ENCODE measurements at places on chromosomes 6 and 20. TPM values are rescaled to one million over a fixed set of nuclear protein-coding genes. Genes with fewer than 3 reads are reported as not detected.

Gene RPRD1B
- total RNA-seq: 34.9 TPM

Gene ROS1
- 2.6 TPM for total RNA-seq

Gene SOBP
- total RNA-seq: 4.6 TPM

Gene TRIM31
- total RNA-seq: 80.0 TPM

Gene LINC00237
- total RNA-seq: not detected

Gene NRM
- total RNA-seq: 5.4 TPM

Gene ANKEF1
- total RNA-seq: 6.3 TPM

Gene TRAPPC3L
- not detected for total RNA-seq

Gene POU3F2
- not detected for total RNA-seq

Gene CCDC170
- total RNA-seq: 1.7 TPM

Gene CST4
- not detected for total RNA-seq

Gene LSM14B
- 33.0 TPM for total RNA-seq

DNA sequence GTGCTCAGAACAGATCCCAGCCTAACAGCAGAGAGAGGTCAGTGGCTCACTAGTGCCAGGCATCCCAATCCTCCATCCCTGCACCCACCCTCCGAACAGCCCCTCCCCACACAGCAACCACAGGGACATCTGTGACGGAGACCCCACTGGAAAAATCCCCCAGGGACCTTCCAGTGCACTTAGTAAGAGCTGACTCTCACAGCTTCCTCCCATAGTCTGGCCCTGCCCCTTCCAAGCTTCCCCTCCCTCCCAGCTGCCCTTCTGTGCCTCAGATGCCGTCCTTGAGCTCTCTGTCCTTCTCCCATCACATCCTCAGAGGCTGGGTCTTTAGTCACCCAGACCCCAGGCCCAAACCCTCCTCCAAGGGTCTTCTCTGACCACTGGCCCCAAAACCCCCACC, 9.7 kb upstream of the THBS2 start:
- no peak for DNase-seq

- no peak for DNase-seq
Measured at GRCh38 chr6:15352220-15352619, 106.4 kb downstream of the JARID2 start.

DNA sequence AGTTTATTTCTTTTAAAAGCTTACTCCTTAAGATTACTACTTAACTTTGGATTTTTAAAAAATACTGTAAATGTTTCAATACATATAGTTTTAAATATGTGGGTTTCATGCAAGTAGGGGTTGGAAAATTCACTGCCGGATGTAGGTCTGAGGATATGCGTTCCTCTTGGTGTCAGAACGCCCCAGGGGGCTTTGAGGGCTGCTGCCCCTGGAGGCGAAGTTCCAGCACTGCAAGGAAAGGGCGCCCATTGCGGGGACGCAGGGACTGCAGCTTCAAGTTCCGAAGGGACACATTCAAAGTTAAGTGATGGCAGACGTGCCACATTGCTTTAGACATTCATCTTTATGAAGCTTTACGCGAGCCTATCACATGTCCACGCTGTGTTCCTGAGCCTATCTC, 152.9 kb downstream of the SOD2 start:
- DNase-seq: no peak

DNA sequence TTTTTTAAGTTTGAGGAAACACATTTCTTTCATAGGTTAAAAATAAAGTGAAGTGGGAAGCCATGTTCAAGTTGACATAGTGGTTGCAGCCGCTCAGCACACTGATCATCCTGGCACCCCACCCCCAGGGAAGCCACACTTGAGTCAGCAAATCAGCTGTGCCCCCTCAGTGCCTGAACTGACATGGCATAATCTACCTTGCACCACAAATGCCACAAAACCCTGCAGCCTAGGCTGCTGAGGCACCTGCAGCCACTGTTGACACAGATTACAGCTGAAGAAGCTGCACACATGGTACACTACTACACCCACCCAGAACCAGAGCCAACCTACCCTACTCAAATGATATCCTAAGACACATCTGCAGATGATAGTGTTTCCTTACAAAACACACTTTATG, 77.5 kb upstream of the RIMS1 start:
- no peak for DNase-seq

GRCh38 chr6:53986165-53986720, 125.0 kb upstream of the MLIP start:
- DNase-seq: peak; percentile 63

- DNase-seq: no peak
Measured at GRCh38 chr6:34813028-34813713, 21.3 kb downstream of the BLTP3A start.

DNA sequence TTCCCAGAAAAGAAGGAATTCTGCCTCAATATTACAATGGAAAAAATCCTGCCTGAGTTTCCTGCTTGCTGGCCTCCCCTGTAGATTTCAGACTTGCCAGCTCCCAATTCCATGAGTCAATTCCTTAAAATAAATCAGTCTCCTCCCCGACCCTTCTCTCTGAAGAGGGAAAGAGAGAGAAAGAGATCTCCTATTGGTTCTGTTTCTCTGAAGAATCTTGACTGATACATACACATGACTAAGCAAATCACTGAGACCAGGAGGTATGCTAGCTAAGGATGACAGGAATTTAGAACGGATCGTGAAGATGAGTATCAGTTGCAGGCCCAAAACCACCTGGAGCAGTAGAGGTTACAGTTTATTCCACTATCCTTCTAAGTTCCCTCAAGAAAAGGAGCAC, 11.3 kb upstream of the RBM24 start:
- DNase-seq: no peak

- no peak for DNase-seq
Measured at GRCh38 chr6:142376115-142376514, 74.3 kb downstream of the ADGRG6 start.

GRCh38 chr6:32589596-32590449, at the start of gene HLA-DRB1:
TSS of gene HLA-DRB1 (minus strand) at chr6:32589848. CDS start at chr6:32589742, 106 bp downstream.
- no peak for DNase-seq

- DNase-seq: no peak
Measured at GRCh38 chr6:119830069-119830468, 480.5 kb upstream of the MAN1A1 start.

- DNase-seq: no peak
Measured at GRCh38 chr6:53864781-53865180, 70.0 kb downstream of the LRRC1 start.

DNA sequence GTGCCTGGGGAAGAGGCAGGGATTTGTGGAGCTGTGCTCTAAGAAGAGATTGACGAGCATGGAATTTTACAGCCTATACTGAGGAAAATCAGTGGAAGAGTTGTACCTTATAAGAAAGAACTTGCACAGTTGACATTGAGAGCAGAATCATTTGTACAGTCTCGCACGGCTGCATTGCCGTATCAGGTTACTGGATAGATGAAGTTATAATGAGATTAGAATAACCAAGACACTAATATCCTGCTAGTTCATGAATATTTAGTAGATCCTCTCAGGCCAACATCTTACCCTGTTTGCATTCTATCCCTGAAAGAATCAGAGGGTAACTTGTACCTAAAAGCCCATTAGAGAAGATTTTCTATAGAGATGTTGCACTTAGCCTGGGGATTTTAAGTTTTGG, 447.1 kb downstream of the PREX1 start:
- DNase-seq: no peak

GRCh38 chr6:115899730-115900282, 160.9 kb downstream of the FRK start:
- DNase-seq: no peak

GRCh38 chr6:9810286-9810685, 604.6 kb downstream of the TFAP2A start:
- no peak for DNase-seq

- peak; percentile 41 for DNase-seq
Measured at GRCh38 chr6:4879741-4880275, 103.6 kb downstream of the CDYL start.

GRCh38 chr6:21935561-21936028, 342.0 kb downstream of the SOX4 start:
- DNase-seq: no peak

DNA sequence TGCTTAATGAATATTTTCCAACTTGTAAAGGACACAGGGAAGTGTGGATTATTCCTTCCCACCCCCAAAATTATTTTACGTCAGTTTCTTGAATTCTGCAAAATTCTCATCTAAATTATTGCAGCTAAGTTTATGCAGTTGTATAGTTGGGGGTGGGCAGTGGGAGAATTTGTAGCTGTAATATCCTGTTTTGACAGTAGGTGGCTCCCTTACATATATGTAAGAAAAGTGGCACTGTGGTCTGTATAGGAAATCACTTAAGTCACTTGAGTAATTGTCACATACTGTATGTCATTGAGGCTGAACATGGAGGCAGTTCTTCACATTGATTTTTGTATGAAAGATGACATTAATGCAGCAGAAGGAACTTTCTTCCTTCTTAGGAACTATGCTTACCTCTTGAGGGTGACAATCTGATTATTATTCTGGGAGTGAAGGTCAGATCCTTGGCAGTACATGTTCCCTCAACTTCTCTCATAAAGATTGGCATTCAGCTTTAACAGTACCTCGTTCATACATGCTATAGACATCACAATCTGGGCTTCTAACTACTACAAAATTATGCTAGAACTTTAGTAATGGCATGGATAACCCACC, 14.6 kb upstream of the CFAP206 start:
- DNase-seq: peak; percentile 9

GRCh38 chr6:42239736-42240375, 22.2 kb upstream of the MRPS10 start:
- DNase-seq: no peak

- DNase-seq: no peak
Measured at GRCh38 chr20:4894981-4895381, 106.3 kb downstream of the SLC23A2 start.

DNA sequence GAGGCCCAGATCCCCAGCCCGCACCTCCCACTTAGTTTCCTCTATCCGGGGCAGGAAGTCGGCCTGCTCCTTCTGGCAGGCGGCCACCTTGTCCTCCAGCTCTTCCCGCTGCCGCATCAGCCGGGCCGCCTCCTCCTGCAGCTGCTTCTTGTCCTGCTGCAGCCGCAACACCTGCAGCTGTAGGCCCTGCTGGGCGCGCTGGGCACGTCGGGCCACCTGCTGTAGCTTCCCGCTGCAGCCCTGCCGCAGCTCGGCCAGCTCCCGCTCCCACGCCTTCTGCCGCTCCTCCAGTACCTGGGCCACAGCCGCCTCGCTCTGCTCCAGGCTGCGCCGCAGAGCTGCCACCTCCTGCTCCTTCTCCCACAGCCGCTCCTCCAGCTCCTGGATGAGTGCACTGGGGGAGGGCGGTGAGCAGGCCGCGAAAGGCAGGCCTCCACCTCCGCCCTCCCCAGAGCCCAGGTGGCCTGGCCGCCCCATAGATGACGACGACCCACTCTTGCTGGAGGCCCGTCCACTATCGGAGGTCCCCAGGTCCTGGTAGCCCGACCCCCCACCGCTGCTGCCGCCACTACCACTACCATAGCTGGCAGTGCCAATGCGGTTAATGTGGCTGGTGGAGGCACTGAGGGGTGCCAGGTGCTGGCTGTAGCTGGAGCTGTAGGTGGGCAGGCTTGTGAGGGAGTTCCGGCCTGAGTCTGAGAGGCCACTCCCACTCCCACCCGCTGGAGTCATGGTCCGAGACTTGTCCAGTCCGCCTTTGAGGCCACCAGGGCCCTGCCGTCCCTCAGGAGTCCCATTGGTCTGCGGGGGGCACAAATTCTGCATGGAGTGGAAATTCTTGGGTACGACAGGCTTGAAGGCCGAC, 6.0 kb upstream of the FASTKD5 start:
- no peak for DNase-seq

- DNase-seq: no peak
Measured at GRCh38 chr6:155530219-155530834, 74.7 kb upstream of the NOX3 start.

GRCh38 chr20:49132995-49133478, 55.1 kb downstream of the STAU1 start:
- no peak for DNase-seq
